ENCODE measurements at places on chromosomes 12 and 14.
A peak's percentile ranks its signal among the peaks of the same experiment; 100 is the strongest.

GRCh38 chr14:94099006-94099405 is 11.5 kb upstream of the IFI27 start:
- no peak for DNase-seq

DNA sequence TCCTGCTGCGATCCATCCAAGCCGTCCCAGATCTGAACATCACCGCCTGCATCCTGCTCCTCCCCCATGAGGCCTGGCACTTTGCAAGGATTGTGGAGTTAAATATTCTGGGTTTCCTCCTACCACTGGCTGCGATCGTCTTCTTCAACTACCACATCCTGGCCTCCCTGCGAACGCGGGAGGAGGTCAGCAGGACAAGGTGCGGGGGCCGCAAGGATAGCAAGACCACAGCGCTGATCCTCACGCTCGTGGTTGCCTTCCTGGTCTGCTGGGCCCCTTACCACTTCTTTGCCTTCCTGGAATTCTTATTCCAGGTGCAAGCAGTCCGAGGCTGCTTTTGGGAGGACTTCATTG is 8.2 kb downstream of the BDKRB1 start:
- DNase-seq: no peak

DNA sequence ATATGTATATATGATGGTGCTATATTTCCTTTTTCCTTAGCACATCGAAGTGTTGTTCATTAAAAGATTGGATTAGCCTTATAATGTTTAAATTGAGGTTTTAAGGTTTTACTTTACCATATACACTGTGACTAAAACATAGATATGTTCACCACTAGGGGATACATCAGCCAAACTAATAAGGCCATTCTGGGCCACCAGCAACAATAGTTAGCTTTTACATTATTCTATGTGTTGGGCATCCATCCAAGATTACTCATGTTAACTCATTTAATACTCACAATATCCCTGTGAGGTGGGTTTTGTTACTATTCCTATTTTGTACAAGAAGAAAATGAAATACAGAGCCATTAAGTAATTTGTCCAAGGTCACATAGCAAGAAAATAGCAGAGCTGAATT is 202.6 kb upstream of the AVPR1A start:
- DNase-seq: no peak

DNA sequence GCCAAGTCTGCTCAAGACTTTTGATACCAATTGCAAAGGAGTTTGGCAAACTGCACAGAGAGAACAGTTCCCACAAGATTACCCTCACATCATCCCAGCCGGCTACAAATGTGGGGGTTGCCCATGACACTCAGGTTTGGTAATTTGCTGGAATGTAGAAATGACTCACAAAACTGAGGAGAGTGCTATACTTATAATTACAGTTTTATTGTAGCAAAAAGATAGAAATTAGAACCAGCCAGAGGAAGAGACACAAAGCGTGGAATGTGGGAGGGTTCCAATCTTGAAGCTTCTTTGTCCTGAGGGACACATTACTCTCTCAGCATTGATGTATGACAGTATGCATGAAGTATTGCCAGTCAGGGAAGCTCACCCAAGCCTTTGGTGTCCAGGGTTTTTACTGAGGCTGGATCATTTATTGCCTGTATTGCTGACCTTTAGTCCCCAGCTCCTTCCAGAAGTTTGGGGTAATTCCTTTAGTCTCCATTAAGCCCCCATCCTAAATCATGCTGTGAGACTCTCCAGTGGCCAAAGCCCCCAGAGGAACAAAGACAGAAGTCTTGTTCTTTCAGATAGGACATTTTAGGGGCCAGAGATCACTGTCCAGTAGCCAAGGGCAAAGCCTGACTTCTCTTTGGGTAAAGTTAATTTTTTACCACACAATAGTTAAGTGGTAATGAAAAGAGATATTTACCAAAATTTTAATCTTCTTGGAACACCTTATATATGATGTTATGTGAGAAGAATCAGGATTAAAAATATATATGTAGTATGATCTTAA is 9.9 kb downstream of the TBK1 start:
- no peak for DNase-seq

- no peak for DNase-seq
These were observed 11.4 kb downstream of the MANSC1 start for GRCh38 chr12:12338527-12339168.

DNA sequence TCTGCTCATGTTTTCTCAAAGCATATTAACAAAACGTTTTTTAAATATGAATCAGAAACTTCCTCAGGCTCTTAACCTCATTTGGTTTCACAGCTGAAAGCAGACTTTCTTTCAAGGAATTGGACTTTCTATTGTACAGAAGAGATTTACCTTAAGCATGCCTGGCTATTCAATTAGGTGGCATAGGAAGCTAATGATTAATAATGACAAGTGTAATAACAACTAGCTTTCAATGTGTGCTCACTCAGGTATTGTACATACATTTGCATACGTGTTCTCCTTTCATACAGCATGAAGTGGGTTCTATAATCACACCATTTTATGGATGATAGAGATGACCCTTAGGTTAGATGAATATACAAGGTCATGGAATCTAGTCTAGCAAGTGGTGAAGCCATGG is 115.7 kb downstream of the ANO6 start:
- DNase-seq: no peak

GRCh38 chr12:127193341-127193740 is 1073.6 kb upstream of the TMEM132C start:
- no peak for DNase-seq

DNA sequence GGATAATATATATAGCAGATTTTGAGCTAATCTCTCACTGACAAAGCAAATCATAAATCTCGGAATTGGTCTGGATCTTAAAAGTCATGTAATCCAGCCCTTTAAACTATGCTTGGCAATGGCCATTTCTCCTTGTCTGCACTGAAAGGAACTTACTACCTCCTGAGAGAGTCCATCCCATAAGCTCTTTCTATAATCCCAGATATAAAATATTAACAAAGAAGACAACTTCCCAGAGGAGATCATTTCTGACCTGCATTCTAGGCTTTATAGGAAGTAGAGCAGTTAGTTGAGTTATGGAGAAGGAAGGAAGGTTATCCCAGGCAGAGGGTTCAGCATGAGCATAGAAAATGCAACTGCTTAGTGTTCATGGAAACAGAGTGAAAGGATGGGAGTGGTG is 99.7 kb downstream of the TMEM117 start:
- DNase-seq: no peak

GRCh38 chr14:56195223-56195622 is 77.0 kb downstream of the PELI2 start:
- no peak for DNase-seq

DNA sequence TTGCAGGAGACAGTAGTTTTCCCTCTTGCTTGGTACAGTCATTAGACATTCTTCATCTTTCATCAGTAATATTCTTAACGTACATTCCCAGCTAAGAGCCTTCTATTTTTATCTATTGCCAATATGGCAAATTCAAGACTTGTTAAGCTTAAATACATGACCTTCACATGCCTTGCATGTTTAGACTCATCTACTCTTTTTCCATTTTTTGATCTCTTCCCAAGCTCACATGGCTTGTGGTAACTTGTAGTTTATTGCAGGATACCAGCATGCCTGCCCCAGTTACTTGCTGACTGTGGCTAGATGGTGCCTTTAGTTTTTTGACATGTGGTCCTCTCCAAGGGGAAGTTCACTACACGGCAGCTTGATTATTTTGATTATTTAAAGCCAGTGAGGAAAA is 729.0 kb downstream of the SLC6A15 start:
- DNase-seq: no peak

DNA sequence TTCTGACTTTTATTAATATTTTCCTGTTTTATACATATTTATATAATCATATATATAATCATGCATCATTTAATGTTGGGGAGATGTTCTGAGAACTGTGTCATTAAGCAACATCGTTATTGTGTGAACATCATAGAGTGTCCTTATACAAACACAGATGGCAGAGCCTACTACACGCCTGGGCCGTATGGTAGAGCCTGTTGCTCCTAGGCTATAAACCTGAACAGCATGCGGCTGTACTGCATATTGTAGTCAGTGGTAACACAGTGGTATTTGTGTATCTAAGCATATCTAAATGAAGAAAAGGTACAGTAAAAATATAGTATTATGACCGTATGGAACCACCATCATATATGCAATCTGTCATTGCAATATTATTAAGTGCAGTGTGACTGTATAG is 44.7 kb upstream of the BCL7A start:
- no peak for DNase-seq

- DNase-seq: peak; percentile 37
These were observed 36.1 kb upstream of the LRFN5 start for GRCh38 chr14:41570415-41571155.

GRCh38 chr12:45243963-45244362 is 28.1 kb downstream of the ANO6 start:
- no peak for DNase-seq
